ENCODE measurements at places on chromosomes 12 and 14.

- DNase-seq: peak; percentile 58
Measured at GRCh38 chr12:55142669-55143565, 16.7 kb downstream of the OR9K2 start.

DNA sequence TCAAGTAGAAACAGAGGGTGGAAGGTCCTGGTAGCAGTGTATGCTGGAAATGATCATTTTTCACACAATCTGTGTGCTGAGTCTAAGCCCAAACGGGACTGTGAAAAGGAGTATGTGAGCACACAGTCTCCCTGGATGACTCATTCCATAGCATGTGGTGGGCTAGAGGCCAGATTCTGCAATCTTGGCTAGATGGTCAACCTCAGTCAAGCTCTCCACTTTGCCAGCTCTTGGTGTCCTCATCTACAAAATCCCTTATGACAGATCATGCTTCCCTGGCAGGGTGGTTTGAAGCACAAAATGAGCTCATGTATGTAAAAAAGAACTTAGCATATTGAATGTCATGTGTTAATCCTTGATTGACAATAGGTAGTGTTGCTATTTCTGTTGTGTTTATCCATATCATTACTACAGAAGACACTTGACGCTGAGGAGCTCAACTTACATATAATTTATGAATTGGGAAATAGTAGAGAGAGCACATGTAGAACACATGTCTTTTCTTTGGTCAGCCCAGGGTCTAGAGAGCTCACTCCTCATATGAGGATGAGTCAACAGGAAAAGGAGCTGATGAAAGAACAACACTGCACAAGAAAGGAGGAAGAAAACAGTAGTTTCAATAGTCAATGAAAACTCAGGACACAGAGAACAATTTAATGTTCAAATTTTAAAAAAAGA lies 517.5 kb downstream of the BCL11B start:
- DNase-seq: no peak

DNA sequence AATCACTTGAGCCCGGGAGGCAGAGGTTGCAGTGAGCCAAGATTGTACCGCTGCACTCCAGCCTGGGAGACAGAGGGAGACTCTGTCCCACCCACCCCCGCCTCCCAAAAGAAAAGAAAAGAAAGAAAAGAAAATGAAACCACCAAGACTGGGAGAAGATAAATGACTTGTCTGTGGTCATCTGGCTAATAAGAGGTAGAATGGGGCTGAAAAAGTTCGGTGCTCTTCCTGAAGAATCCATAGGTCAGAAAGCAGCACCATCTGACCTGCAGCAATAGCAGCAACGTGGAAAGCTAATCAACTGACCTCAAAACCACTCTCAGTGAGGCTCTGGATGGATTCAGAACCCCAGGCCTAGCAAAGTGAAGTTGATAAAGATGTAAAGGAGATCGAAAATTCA lies 25.2 kb downstream of the SSH1 start:
- DNase-seq: no peak

DNA sequence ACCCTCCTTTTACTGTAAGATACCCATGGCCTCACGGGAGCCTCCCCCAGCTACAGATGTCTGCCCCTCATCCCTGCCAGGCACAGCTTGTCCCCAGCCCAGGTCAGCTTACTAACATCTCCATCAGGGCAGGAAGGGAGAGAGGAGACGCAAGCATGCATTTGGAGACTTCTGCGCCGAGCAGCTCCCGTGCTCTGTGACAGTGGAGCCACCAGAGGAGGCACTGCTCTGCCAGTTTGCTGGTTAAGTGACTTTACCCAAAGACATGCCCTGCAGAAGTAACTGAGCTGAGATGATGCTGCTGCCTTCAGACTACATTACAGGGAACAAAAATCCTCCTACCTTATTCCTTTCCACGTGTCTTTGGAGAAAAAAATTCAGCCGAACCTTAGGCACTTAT lies 133.4 kb downstream of the ESRRB start:
- DNase-seq: no peak

- DNase-seq: no peak
Measured at GRCh38 chr14:43754838-43755237, 752.2 kb downstream of the FSCB start.

- peak; percentile 3 for DNase-seq
Measured at GRCh38 chr14:94671870-94672444, 59.8 kb downstream of the SERPINA3 start.

- no peak for DNase-seq
Measured at GRCh38 chr12:23862701-23863100, 86.8 kb downstream of the SOX5 start.

DNA sequence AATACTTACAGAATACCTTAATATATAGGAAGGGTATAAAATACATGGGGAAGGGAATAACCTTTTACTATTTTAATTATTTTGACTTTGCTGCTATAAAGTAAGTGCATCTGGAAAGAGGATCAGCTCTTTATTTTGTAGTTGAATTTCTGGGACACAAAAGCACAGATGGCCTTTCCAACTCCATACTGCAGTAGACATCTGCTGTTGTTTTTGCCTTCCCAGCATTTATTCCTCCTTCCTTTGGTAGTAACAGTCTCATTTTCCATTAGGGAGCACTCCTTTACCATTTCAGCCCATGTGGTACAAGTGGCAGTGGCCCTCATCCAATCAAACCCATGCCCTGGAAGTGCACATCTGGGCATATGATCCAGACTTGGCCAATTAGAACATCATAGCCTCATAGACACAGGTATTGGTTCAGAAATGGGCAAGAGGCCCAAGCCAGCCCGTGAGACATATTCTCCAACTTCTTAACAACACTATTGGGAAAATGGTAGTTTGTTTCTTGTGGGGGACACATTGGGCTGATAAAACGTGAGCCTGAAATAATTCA lies 64.8 kb upstream of the YARS2 start:
- no peak for DNase-seq

- DNase-seq: no peak
Measured at GRCh38 chr12:3233797-3234196, 156.6 kb downstream of the TSPAN9 start.

- peak; percentile 52 for DNase-seq
Measured at GRCh38 chr12:122336015-122336946, 70.0 kb upstream of the VPS33A start.

- DNase-seq: no peak
Measured at GRCh38 chr12:2835691-2836403, 1.0 kb upstream of the NRIP2 start.

GRCh38 chr12:45877069-45877468 lies 113.3 kb downstream of the SCAF11 start:
- DNase-seq: no peak

DNA sequence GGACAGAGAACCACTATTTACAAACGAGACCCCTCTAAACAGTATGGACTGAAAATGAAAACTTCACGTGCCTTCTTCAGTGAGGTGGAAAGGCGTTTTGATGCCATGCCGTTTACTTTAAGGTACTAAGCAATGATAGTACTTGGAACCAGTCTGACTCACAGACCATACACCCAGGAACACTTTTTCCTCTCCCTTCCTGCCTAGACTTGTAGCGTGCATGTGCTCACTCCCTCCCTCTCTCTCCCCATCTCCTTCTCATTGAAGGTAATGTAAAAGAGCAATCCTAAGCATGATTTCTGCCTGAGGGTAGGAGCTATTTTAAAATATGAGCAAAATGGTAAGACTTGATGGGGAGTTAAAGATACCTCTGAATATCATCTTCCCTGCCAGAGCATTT lies 5.9 kb upstream of the RPL41 start:
- DNase-seq: no peak

DNA sequence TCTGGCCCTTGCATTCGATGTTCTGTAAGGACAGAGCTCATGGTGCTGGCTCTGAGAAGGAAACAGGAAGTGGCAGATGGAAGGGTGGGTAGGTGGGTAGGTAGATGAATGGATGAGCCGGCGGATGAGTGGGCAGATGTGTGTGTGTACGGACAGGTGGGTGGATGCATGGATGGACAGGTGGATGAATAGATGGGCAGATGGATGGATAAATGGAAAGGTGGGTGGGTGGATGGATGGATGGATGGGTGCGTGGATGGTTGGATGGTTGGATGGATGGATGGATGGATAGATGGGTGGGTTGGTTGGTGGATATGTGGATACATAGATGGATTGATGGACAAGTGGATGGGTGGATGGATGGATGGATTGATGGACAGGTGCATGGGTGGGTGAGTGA lies 27.6 kb upstream of the PPP1R13B start:
- DNase-seq: no peak

GRCh38 chr12:14954269-14954668 lies 7.1 kb downstream of the ARHGDIB start:
- DNase-seq: no peak

DNA sequence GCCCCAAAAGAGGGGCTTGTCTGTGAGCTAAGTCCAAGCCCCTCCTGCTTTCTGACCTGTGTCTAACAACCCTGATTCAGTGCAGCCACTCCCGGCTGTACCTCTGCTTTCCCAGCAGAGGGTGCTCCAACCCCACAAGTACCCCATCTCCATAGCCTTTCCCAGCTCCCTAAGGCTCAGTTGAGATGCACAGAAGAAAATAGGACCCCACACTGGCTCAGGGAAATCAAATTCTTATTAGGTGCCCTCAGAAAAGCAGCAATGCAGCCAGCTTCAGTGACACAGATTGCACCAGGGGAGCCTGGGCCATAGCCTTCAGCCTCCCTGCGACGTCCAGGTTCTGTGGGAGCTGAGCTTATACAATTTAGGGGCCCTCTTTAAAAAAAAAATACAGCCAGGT lies 49.9 kb downstream of the LRRC74A start:
- peak; percentile 56 for DNase-seq

- no peak for DNase-seq
Measured at GRCh38 chr12:14394317-14395073, 29.0 kb downstream of the ATF7IP start.

- DNase-seq: no peak
Measured at GRCh38 chr12:93115646-93116045, 186.6 kb upstream of the EEA1 start.

DNA sequence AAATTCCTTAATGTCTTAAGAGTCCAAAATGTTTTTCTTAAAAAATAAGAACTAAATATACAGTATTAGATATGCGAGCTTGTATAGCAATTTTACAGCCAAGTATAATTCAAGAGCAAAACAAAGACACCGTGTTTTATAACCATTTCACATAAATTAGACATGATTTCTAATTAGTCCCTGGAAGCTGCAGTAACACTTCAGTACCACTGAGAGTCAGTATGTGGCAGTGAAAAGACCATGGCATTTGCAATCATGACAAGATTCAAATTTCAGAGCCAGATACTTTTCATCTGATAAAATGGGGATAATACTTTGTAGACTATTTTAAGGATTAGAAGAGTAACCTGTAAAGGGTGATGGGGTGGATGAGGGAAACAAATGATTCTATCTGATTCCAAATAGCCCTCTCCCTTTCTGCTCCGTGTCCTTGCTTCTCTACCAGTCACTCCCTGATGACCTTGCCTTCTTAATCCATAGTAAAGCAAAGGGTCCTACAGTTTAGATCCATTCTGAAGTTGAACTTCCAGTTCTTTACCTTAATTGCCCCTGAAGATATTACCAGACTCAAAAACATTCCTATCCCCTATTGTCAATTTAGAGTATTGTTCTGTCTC lies 145.4 kb upstream of the ABCD2 start:
- DNase-seq: no peak

DNA sequence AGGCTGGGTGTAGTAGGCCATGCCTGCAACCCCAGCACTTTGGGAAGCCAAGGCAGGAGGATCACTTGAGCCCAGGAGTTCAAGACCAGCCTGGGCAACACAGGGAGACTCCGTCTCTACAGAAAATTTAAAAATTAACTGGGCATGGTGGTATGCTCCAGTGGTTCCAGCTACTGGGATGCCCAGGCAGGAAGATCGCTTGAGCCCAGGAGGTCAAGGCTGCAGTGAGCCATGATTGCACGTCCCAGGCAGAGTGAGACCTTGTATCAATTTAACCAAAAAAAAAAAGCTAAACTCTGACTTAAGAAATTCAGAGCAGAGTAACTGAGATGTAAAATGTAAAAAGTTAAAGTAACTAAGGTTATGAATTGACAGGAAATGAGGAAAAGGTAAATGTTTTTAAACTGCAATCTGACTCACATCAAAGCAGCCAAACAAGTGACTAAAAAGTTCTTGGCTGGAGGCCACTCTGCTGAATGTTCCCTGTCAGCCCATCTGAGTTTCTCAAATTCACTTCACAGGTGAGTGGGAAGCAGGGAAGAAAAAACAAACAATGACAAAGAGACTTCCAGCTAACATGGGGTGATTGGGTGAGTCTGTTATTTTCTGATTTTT lies 21.3 kb downstream of the PRKD1 start:
- no peak for DNase-seq

DNA sequence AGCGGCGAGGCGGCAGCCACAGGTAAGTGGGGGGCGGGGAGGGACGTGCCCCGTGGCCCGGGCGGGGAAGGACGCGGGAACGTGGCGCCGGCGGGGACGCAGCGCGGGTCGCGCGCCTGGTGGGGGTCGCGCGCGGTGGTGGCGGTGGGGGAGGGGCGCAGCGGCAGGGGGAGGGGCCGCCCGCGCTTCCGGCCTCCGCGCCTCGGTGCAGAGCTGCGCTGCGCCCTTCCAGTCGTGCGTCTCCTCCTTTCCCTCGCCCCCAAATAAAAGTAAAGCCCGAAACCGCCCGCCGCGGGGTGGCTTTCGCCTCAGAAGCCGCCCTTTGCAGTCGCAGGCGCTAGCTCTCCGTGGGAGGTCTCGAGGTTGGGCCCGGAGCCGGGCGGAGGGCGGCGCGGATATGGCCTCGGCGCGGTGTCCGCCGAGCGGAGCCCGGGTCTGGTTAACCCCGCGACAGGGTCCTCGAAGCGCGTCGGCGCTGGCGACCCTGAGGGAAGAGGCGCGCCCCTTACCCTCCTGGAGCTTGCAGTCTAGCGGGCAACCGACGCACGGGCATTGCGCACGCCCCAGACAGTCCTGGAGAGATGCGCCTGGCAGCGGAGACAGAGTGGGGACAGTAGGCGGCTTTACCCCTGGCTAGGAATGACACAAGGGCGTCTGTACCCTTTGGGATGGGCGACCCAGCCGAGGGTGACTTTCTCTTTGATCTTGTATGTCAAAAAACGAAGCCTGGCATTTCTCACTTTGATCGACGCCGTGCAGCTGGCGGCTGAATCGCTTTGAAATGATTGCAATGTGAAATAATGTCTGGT lies 589 bp downstream of the ATF1 start:
- peak; percentile 81 for DNase-seq

GRCh38 chr12:109950625-109951024 lies 45.5 kb downstream of the GIT2 start:
- no peak for DNase-seq

- no peak for DNase-seq
Measured at GRCh38 chr12:11786638-11787365, 137.3 kb downstream of the ETV6 start.

GRCh38 chr12:88604646-88605045 lies 24.4 kb upstream of the KITLG start:
- DNase-seq: no peak

DNA sequence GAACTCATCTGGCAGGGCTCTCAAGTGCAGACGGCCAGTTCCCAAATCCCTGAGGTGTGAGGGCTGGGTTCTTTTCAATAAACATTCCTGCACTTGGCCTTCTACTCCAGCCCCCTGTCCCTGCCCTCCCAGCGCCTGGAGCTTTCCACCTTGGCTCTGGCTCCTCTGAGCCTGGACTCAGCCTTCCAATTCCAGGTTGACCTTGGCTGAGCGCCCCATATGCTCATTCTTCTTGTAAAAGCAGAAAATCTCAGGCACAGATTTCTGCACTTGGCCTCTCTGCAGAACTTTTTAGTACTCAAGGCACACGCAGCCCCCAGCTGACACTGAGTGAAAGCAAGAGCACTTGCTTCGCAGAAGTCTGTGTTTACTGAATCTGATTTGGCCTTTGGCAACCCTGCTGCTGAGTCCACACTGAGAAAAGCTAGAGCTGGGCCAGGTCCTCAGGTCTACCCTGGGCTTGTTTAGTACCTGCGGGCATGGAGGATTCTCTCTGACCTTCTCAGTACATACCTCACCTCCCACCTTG lies 222.7 kb downstream of the MSRB3 start:
- DNase-seq: no peak
